ENCODE measurements at places on chromosomes 13 and 19. TPM values are rescaled to one million over a fixed set of nuclear protein-coding genes. Genes with fewer than 3 reads are reported as not detected.

The MAP4K1 gene
- total RNA-seq: 0.19 TPM

The CBY2 gene
- total RNA-seq: not detected

The NCR1 gene
- total RNA-seq: not detected

The GJB2 gene
- total RNA-seq: under 0.01 TPM

The ZSCAN4 gene
- not detected for total RNA-seq

The FGF21 gene
- not detected for total RNA-seq

The PTH2 gene
- not detected for total RNA-seq

The ZNF534 gene
- under 0.01 TPM for total RNA-seq

The CDC42EP5 gene
- total RNA-seq: 5.2 TPM

The PTPRH gene
- 6.5 TPM for total RNA-seq

Measured in regular cardiac myocyte (primary cell).